ENCODE measurements at places on chromosomes 2 and 18.

DNA sequence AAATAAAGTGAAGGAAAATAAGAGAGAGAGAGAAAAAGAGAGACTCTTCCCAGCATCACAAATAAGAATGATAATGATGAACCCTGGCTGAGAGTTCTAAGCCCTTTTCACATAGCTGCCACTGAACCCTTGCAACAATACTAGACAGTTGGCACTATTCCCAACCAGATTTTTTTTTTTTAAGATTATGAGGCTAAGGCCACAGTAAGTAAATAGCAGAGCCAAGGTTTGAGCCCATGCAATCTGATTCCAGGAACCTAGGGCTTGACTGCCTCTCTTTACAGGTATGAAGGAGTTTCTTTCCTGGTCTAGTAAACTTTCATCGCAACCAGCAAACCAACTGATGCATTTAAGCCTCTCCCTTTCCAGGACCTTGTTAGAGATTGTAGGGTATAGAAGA, 424.6 kb downstream of the NCKAP5 start:
- no peak for DNase-seq

DNA sequence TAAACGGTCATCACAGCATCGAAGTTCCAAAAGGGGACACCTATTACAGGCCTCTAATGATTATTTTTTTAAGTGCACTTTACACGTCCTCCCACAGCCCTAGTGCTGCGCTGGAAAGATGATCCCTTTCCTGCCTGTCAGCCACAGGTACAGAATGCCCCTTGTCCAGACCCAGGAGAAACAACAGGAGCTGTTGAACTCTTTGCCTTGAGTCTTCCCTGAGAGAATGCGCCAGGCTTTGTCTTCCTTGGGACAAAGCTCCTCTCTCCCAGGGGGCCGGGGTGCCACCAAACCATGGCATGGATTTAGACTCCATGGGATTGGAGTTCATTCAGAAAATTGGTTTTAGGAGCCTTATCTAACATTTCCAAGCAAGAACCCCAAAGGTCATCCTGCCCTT, 319.0 kb upstream of the SOX11 start:
- DNase-seq, result no peak

DNA sequence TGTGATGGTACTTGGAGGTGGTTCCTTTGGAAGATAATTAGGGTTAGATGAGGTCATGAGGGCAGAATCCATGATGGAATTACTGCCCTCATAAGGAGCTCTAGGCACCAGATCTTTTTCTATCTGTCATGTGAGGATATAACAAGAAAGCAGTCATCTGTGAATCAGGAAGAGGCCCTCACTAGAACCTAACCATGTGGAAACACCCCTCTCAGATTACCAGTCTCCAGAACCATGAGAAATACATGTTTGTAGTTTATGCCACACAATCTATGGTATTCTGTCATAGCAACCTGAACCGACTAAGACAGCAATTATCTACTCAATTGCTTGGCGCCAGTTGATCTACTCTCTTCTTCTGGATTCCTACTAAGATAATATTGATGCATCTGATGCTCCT, 2.4 kb upstream of the SERPINB10 start:
- no peak for DNase-seq

DNA sequence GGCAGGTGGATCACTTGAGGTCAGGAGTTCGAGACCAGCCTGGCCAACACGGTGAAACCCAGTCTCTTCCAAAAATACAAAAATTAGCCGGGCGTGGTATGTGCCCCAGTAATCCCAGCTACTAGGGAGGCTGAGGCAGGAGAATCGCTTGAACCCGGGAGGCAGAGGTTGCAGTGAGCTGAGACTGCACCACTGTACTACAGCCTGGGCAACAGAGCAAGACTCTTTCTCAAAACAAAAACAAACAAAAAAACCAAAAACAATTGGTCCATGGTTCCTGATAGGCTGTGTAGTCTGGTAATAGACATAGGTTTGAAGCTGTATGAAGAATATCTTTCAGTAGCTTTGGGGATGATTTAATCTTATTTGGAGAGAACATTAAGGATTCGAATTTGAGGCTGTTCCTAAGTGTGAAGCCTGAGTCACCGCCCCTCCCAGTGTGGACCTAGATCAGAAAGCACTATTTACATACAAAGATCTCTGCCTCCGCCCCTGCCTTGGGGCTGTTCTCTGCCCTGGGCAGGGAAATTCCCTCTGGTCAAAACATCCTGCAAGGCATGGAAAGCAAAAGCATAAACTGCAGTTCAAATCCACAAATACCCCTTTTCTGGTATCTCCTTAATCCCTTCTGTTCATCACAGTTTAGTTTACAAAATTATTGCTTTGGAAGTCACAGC, 52.8 kb upstream of the PMAIP1 start:
- peak; percentile 68 for DNase-seq

GRCh38 chr2:219041252-219041651, at the start of gene CFAP65:
Gene CFAP65, minus strand, starts transcription at chr2:219041516. Its CDS starts 2,468 bp downstream, at chr2:219039048.
- peak; percentile 57 for DNase-seq

GRCh38 chr2:112701052-112701451, 19.8 kb upstream of the NT5DC4 start:
- no peak for DNase-seq

DNA sequence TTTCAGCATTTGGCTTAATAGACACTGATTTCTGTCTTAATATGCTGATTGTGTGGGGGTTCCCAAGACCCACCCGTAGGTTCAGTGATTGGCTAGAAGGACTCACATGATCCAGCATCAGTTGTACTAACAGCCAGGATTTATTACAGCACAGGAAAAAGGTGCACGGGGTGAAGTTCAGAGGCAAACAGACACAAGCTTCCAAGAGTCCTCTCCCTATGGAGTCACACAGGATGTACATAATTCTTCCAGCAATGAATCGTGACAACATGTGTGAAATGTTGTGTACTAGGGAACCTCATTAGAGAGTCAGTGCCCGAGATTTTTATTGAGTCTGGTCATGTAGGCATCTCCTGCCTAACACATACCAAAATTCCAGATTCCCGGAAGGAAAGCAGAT, 52.8 kb downstream of the GALNT1 start:
- DNase-seq, result peak; percentile 62

- DNase-seq, result no peak
These were observed 60.7 kb downstream of the ASXL2 start for GRCh38 chr2:25817630-25818029.

DNA sequence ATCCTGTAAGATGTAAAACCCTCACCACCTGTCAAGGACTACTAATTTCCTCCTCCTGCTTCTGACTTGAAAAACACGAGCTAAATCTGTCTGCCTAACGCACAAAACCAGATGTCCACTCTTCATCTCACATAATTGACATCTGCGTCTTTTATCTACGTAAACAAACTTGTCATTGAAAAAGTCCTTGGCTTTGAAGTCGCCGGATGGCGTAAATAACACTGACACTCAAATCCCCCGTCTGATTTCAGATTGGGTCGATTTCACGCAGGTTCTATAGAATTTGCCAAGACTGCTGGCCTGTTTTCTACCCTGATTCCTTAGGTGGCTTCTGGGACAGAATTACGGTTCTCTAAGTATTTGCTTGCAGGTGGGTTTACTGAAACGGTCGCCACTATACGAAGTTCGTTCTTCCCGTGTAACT, 539 bp upstream of the MOB4 start:
- DNase-seq, result no peak

All from EH (cell line).